ENCODE measurements at places on chromosomes 13 and 19.

DNA sequence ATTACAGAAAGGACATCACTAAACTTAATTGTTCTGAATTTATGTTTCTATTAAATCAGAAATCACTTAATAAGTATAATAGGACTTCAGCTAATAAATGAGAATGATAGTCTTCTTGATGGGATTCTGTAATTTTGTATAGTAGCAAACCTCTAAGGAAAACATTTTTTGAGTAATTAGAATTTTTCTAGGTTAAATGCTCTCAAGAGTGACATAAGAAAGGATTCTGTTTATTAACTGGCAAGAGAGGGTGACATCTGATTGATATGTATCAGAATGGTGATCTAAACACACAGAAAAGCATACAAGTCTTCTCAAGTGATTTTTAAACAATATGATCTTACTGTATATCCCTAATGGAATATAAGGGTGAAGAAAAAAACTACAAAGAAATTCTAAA, 1597.7 kb upstream of the PRR20A start:
- no peak for DNase-seq

DNA sequence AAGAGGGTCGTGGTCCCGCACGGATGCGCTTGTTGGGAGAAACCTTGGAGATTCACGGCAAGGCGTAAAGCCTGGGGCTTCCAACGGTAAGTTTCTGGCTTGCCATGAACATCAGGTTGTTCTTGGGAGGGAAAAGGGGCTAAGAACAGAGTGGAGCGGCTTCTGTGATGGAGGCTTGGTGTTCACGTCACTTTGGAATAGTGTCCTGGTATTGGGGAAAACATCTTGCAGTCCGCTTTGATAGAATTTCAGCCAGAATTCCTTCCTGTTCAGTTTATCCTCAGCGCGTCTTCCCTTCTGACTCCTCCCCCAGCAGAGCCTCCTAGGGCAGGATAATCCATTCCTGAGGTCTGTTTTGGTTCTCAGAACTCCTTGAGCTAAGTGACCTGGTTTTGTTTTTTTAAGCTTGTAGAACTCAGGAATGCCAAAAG, 2.0 kb downstream of the KCTD15 start:
- DNase-seq: no peak

DNA sequence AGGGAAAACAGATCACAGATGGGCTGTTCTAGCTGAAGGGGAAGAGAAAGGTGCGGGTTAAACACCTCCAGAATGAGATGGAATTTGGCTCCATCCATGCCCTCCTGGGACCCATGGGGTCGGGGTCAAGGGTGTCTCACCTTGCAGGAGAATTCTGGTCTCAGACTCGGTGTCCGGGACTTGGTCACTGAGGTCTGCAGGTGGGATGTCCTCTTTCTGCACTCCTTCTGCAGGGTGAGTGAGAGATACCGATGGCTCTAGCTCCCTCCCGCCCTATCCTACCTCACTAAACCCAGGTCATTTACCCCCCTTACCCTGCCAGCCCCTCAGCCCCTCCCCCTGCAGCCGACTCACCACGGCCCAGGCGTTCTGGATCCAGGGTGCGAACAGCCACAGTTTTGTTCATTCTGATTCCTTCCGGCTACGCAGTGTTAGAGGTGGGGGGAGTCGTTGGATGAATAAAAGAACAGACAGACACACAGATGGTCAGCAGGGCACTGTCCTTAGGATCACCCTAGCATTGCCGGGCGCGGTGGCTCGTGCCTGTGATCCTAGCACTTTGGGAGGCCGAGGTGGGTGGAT, 24.1 kb downstream of the C3 start:
- DNase-seq: no peak

GRCh38 chr19:41795031-41795461, 1.3 kb upstream of the CEACAM3 start:
- peak; percentile 18 for DNase-seq

- no peak for DNase-seq
Observed at GRCh38 chr13:26721251-26722121, 39.1 kb downstream of the GPR12 start.

DNA sequence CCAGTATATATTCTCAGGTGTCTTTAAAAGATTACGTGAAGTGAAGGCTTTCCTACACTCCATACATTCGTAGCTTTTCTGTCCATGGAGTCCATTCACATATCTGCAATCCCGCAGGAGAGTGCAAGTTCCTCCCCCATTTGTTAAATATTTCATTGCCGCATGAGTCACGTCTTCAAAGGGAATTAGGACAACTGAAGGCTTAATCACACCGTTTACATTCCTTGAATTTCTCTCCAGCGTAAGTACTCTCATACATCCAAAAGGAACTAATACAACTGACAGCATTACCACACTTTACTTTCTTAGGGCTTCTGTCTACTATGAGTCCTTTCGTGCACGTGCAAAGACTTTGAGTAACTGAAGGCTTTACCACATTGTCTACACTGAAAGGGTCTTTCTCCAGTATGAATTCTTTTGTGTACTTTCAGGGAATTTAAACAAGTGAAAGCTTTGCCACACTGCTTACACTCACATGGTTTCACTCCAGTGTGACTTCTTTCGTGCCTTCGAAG, 29.0 kb upstream of the ZNF564 start:
- no peak for DNase-seq

DNA sequence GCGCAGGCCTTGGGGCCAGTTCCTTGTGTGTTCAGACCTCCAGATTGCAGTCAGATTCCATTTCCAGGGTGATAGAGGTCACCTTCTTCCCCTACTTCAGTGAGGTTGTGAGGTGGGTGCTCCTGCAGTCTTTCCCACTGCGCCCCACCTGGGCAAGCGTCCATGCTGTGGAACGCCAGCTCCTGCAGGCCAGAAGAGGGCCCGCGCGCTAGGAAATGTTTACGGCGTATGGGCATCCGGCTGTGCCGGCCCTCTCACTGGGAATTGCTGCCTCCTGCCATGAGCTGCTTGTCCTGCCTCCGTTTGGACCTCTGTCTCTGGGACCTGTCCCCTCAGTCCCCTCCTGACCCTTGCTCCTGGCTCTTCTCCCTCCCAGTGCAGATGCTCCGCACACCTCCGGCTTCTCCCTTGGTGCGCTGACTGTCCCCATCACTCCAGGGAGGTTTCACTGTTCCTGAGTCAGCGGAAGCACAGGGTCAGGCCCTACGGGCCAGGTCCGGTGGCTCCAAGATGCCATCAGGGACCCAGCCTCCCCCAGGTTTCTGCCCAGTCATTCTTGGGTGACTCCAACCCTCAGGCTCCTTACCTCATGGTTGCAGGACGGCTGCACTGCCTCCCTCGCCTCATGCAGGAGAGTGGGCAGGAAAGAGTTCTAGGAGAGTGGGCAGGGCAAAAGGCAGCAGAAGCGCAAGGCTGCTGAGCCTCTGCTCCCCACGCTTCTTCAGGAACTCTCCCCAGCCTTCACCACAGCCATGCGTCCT, 56.6 kb downstream of the SMARCA4 start:
- no peak for DNase-seq

DNA sequence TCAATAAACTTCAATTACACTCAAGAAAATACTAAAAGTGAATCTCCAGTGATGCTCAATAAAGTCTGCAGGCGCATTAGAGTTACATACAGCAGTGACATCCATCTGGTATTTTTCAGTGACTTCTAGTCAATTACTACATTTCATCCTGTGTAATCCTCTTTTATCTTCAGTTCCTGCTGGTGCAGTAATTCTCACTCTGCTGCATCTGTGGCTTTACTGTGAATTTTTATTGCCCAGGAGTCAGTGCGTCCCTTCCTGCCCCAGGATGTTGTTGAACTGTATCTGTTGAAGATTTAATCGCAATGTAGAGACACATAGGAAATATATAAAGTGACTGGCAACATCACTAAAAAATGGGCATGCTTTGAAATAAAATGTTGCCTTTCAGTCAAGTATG, 196.3 kb upstream of the TMTC4 start:
- DNase-seq: no peak

GRCh38 chr13:42486711-42487198, 87.2 kb upstream of the TNFSF11 start:
- no peak for DNase-seq

GRCh38 chr13:73535341-73535740, 476.5 kb downstream of the KLF5 start:
- DNase-seq: no peak

GRCh38 chr13:97640268-97640667, 206.3 kb downstream of the RAP2A start:
- no peak for DNase-seq

DNA sequence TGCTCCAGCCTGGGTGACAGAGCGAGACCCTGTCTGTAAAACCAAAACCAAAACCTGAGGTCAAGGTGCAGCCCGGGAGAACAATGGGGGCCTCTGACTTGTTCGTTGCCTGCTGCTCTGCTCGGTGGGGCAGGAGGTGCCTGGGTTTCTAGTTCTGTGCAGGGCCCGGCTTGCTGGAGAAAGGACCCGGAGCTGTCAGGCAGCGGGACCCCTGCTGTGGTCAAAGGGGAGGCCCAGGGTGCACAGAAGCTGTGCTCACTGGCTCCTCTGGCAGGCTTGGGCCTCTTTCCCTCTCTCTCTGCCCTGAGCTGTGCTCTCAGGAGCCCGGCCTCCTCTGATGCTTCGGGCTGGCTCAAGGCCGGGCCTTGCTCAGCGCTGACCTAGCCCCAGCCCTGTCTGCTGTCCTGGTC, 3.5 kb downstream of the LRP3 start:
- DNase-seq: no peak

GRCh38 chr13:97133554-97133953, 88.6 kb upstream of the MBNL2 start:
- no peak for DNase-seq

DNA sequence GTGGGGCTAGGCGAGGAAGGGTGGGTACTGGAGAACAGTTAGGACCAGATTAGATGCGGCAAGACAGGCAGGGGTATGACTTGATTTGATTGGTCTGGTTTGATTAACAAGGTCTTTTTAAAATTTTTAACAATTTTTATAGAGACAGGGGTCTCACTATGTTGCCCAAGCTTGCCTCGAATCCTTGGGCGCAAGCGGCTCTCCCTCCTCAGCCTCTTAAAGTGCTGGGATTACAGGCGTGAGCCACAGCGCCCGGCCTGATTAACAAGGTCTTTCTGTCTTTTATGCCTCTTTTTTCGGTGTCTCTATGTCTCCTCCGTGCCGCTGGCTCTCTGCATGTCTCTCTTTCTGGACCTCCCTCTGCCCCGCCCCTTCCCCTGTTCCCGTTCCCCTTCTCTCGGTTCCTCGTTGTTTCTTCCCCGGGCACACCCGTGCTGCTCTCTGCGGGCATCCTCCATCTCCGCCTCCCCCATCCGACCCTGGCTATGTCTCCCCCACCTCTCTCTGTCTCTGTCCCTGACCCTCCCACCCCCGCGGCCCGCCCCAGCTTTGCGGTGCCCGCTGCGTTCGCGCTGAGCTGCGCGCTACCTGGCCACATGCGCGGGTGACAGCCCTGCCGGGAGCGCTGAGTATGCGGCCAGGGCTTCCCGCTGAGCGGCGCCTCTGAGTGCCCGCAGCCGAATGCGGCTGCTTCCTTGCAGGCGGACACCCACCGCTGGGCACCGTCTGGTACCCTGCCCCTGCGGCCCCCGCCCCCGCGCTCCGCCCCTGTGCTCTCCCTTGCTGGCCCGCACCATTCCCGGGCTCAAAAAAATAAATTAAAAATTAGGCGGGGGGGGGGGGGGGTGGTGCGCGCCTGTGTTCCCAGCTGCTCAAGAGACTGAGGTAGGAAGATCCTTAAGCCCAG, 8.1 kb upstream of the SDHAF1 start:
- DNase-seq: no peak

- DNase-seq: no peak
Observed at GRCh38 chr19:20078581-20079031, 806 bp downstream of the ZNF90 start.

GRCh38 chr13:93982179-93982918, 497.1 kb downstream of the DCT start:
- DNase-seq: no peak

DNA sequence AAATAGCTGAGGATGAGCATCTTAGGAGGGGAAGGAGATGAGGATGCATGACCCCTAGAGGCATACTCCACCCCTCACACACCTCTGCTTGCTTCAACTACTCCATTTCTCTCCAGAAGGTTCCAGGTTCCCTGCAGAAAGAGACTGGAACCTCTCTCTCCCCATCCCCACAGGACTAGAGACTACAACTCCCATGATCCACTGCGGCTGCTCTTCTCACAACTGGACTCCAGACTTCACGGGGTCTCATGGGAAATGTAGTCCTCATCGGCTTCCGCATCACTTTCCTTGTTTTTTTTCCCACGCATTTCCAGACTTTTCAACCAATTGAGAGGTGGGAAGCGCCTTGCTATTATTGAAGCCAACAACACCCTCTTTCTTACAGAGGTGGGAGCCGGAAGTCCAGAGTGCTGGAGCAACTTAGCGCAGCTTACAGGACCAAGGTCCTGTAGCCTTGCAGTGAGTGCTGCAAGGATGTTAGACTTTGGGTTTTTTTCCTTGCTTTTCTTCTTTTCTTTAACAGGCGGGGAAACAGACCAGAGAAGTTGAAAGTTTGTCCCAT, 13.9 kb upstream of the CACNG6 start:
- peak; percentile 42 for DNase-seq

DNA sequence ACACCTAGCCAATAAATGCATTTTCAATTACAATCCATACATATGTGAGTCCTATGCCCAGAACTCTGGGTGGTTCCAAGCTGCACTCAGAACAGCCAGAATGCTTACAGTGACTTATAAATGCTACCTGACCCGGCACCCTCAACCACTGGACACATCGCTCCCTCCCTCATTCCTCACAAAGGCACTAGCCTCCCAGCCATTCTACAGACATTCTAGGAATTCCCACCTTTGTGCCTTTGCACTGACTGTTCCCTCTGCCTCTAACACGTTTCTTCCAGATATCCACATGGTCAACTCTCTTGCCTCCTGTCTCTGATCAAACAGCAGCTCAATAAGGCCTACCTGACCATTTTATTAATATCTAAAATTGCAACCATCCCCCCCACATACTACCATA, 99.9 kb downstream of the LHFPL6 start:
- DNase-seq: no peak

DNA sequence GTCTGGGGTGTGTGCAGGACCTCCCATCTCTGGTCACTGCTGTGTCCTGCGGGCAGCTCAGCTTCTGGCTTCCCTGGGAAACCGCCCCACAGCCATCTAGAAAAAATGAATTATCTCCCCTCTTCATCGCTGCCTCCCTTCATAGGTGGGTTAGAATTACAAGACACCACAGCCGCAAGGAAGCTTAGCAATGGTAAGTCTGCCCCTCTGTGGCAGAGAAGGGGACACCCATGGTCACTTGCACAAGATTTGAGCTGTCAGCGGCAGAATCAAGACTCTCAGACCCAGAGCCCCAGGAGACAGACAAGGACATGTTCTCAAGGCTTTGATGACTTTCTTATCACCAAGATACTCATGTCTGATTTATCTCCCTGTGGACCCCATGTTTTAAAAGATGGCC, 110.8 kb upstream of the PABPC3 start:
- DNase-seq: no peak

- DNase-seq: no peak
Observed at GRCh38 chr13:44429311-44429710, 55.7 kb downstream of the SERP2 start.

- DNase-seq: no peak
Observed at GRCh38 chr19:32543115-32543900, 37.7 kb upstream of the PDCD5 start.

Data from NCI-H1048 (cell line).